ENCODE measurements at places on chromosomes 1 and 21.

DNA sequence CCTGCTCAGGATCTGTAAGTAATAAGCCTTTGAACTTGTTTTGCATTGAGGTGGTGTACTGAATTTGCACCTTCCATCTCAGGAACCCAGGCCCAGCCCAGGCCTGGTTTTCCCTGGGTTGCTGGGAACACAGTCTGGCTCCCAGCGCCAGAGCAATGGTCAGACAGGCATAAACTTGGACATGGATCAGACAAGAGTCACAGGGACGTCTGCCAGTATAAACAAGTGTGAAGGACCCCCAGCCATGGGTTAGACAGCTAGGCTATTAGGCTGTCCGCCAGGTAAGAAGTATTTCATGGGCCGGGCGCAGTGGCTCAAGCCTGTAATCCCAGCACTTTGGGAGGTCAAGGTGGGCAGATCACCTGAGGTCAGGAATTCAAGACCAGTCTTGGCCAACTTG is 5.5 kb downstream of the IFNLR1 start:
- DNase-seq: no peak

DNA sequence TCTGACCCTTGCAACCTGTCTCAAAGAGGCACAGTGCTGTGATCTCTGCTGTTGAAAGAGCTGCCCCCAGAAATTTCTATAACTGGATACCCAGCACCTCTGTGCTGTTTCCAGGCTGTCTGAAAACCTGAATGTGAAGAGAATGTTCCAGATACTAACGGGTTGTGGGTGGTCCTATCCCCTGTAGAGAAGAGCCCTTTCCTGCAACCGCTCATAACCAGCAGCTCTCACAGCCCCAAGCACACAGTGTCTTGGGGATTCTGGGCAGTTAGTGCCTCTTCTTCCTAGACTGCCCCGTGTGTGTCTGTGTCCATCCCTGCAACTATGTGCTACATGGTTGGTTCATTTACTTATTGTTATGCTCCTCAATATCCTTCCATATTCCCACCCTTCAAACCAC is 104.5 kb downstream of the SUSD4 start:
- DNase-seq: no peak

DNA sequence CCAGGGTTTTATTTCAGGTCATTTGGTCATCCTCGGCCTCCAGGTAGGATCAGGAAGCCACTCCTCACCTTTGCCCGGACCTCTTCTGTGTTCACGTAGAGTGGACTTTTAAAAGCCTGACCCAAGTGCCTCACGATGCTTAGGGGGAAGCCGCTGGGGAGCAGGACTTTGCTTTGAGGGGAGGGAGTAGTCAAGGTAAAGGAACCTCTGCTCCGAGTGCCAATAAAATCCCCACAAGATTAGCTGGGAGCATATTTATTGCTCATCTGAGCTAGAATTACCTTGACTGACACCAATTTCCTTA is 603 bp upstream of the DHRS3 start:
- DNase-seq: no peak

DNA sequence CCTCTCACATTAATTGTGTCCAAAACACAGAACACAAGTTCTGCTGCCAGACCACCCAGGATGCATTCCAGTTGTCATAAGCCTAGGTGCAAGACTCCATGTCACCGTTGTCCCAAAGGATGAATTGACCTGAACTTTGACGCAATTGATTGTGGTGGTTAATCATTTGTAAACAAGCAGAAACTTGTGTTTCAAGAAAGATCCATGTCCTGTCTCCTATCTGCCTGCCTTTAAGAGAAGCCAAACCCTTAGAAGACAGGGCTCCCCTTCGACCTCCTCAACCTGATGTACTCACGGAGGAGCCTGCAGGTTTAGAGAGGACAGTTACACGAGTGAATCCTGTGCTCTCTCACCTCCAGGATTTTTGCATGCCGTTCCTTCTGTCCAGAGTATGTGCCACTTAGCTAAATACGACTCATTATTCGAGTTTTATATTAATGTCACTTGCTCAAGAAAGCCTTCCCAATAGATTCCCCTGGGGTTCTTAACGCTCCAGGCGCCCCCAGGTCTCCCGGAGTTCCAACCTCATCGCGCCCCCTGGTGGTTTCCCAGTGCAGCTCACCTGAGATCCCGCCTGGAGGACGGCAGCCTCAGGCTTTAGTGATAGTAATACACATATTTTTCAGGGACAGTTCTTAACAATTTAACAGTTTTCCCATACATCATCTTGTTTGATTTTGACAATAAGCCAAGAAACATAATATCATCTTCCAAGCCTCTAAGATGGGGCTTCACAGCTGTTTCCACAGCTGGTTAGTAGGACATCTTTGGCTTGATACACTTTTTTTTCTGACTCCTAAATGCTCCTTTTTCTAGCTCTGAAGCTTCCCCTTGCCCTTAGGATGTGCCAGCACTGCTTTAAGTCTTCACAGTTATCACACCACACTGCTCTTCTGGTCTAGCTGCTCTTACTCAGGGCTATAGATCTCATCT is 2.4 kb upstream of the C8B start:
- no peak for DNase-seq

GRCh38 chr1:34378968-34379856 is 202.5 kb downstream of the C1orf94 start:
- no peak for DNase-seq

GRCh38 chr1:6591222-6591621 is 11.4 kb downstream of the ZBTB48 start:
- DNase-seq: no peak

DNA sequence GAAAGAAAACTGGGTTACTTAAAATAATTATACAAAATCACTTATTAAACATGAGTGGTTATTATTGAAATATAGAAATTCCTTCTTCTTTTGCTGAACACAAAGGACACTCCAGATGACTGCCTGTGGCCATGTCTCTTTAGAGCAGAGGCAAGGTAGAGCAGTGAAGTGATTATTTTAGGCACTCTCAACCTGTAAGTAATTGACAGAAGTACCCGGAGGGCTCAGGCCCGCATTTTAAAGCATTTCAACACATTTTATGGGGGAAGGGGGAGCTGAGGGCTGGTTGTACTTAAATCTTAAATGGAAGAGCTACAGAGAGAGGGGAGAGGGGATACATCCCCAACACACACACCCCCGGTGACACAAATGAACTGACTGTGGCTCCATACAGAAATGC is 10.2 kb downstream of the OSCP1 start:
- no peak for DNase-seq

DNA sequence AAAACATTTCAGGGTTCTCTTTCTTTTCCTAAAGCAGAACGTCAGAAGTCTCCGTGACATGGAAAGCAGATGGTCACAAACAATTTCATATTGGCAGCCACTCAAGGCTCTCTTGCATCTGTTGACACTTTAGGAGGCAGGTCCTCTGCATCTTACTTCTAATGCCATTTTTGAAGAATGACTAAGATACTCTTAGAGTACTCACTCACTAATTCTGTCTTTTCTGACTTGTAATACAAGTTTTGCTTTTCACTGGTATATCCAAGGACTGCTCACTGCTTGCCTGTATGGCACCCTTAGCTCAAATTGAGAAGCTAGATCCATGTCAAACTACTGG is 68.3 kb downstream of the PRRX1 start:
- DNase-seq: no peak

DNA sequence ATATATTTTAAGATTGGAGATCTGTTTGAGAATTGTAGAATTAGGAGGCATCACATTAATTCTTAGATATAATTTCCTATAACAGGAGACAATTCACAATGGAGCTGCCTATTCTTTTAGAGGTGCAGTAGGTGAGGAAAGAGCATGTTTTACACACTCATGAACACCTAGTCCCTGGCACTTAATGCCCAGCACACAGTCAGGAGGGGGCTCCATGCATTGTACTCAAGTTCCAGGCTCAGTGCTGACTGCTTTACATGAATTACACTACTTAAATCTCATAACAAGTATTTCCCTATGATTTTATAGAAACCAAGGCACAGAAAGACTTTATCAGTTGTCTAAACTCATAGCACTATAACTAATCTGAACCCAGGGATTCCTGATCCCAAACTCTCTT is 360 bp upstream of the GBP3 start:
- no peak for DNase-seq

DNA sequence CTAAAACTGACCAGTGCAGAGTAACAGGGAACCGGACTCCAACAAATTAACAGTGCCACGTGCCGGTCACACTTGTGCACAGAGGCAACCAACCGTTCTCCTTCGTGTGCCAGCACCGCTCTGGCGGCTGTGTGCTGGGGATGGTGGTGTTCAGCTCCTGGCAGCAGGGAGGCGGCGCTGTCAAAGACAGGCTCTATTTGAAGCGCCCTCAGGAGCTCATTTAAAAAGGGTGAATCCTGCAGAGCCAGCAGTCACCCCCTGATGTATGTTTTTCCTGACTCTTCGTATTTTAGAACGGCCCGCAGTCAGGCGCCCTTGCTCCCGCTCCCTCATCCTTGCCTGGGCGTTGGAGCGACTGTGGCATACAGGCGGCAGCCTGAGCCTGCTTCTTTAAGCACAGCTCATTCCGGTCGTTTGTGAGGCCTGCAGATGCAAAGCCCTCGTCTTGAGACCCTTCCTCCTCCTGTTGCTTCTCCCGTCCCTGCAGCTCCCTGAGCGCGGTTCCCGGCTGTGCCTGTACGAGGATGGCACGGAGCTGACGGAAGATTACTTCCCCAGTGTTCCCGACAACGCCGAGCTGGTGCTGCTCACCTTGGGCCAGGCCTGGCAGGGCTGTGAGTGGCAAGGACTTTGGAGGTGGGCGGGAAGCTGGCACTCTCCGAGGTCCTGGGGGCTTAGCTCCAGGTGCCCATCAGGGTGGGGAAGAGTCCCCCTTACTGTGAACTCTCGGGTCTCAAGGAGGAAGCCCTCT is 1.1 kb downstream of the DFFB start:
- no peak for DNase-seq

- DNase-seq: no peak
Measured at GRCh38 chr1:10860682-10861081, 64.2 kb upstream of the CASZ1 start.

DNA sequence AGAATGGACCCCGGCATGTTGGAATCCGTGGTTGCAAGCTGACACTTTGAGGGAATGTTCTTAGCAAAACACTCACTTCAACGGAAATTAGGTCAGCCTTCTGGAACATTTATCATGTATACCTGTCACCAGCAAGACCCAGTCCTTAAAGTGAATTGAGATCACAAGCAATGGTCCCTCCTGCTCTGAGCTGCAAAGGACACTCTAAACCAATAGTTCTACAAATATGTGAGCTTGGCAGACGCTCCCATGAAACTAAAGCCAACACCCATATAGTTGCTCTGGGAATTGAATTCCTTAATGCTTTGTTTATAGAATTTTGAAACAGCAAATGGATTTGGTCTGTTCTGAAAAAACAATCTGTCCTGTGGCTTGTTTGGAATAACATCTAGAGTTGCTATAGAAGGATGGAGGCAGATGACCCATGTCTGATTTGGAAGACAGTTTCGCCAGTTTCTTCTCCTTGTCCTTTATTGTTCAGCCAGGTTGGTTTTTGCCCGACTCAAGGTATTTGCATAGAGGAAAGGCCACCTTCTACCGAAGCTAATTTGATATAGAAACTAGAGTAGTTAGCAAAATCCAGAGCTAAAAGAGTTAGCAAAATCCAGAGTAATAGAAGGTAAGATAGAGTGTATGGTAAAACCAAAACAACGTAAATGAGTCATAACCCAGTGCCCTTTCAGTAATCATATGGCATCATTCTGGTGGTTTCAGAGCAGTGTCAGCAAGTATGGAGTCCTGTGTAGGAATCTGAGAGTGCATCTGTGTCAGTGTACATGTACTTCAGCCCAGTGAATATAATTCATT is 236.2 kb downstream of the NFIA start:
- DNase-seq: peak; percentile 54

- no peak for DNase-seq
Measured at GRCh38 chr1:22508991-22509390, 54.3 kb upstream of the EPHA8 start.

DNA sequence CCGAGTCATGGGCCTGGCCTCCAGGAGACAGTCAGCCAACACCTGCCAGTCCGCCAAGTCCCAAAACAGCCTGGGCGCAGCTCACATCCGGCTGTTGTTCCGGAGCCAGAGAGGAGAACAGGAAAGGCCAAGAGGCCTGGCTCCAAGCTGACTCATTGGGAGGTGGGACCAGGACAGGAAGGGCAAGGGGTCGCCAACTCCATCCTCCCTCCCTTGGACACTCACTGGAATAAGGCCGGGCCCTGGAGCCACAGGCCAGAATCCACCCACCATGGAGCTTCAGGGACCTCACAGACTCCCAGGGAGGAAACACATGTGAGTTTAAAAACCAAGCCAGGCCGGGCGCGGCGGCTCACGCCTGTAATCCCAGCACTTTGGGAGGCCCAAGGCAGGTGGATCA is 25.1 kb upstream of the CLIC4 start:
- DNase-seq: no peak

GRCh38 chr1:7490576-7490975 is 280.5 kb upstream of the VAMP3 start:
- no peak for DNase-seq

DNA sequence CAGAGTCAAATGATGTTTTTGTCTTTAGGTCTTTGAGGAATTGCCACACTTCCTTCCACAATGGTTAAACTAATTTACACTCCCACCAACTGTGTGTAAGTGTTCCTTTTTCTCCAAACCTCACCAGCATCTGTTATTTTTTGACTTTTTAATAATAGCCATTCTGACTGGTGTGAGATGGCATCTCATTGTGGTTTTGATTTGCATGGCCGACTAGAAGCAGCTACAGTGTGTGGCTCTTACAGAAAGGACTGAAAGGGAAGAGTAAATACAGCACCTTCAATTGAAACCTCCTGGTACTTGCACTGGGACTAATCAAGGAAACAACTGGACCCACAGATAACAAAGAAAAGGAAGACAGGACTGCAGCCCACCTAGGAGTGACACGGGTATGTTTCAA is 668.0 kb upstream of the RGS18 start:
- no peak for DNase-seq

GRCh38 chr1:109919303-109919702 is 8.7 kb downstream of the CSF1 start:
- no peak for DNase-seq

DNA sequence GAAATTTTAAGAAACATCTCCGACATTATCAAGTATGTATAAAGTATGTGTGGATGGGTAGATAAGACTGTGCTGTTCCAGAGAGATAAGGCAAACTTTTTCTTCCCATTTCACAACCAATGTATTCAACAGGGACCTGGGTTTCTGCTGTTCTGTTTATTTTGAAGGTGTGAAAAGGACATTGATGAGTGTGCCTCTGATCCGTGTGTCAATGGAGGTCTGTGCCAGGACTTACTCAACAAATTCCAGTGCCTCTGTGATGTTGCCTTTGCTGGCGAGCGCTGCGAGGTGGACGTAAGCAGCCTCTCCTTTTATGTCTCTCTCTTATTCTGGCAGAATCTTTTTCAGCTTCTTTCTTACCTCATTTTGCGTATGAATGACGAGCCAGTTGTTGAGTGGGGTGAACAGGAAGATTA is 174.0 kb downstream of the CRB1 start:
- DNase-seq: no peak

- no peak for DNase-seq
Measured at GRCh38 chr1:198630863-198631262, 8.0 kb upstream of the PTPRC start.

- DNase-seq: no peak
Measured at GRCh38 chr1:113058941-113059706, 13.9 kb upstream of the LRIG2 start.

Measured in GM06990 (cell line).